Left colon (tissue), 2 donors: ENCODE measurements at places on chromosomes 13 and 19. TPM values are rescaled to one million over a fixed set of nuclear protein-coding genes. Genes with fewer than 3 reads are reported as not detected.

GRCh38 chr13:35228536-35228935 is 248.0 kb downstream of the MAB21L1 start:
- DNase-seq: no peak

- DNase-seq: peak; percentile 30
Observed at GRCh38 chr13:32811297-32811800, 204.9 kb upstream of the KL start.

DNA sequence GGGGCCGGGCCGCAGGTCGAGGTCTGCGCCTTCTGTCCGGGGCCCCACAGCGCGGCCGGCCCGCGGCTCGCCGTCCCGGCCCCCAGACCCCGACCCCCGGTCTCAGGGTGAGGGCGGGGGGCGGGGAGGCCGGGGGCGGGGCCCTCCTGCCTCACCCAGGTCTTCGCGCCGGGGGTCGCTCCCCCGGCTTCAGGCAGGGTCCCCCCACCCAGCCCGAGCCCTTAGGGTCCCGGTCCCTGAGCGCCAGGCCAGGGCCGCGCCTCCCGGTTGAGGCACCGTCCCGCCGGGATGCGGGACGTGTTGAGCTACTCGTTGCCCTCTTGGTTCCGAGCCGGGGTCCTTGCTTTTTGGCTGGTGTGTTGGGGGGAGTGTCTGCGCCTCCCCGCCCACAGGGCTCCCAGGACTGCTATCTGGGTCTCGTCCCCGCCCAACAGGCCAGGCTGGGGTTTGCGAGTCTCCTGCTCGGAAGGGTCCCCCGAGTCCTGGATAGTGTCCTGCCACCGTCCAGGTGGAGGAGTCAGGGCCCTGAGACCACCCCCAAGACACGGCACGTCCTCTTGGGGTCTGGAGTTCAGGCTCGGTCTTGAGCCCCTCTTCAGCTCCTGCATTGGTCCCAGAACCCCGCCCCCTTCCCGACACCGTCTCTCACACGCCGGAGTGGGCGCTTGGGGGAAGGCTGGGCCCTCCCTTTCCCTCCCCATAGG is 452 bp downstream of the PIAS4 start:
- DNase-seq: peak; percentile 53

Gene SBSN
- total RNA-seq: not detected

DNA sequence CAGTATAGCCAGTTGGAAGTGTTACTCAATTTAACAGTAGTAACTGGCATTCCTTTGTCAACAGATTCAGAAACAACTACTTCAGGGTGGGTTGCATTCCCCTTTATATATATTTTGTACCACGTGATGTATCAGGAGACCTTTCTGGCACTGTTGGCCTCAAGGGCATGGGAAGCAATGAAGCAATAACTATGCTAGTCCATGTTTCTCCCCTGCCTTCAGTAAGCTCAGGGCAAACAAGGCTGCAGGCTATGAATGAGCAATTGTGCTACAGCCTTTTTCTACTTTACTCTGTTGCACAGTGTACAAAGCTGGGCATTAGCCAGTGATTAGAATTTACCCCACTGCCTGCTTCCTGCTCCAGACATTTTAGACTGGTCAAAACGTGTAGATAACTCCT is 348.8 kb downstream of the GPC5 start:
- DNase-seq: no peak
